Activated CD4-positive, alpha-beta T cell treated with anti-CD3 and anti-CD28 coated beads, Interleukin-2, amount 50 U/mL, for 24 hours (primary cell): ENCODE measurements at places on chromosomes 12 and 14.

DNA sequence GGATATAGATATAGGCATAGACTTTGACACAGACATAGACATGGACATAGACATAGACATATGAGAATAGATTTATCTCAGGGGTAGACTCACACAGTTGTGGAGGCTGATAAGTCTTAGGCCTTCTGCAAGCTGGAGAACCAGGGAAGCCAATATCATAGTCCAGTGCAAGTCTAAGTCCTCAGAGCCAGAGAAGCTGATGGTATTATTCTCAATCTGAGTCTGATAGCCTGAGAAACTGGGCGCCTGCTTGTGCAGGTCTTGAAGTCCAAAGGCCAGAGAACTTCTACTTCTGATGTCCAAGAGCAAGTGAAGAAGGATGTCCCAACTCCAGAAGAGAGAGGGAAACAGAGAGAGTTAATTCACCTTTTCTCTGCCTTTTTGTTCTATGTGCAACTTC lies 476.5 kb downstream of the SLC6A15 start:
- DNase-seq = no peak

GRCh38 chr12:124251186-124251585 lies 43.7 kb upstream of the RFLNA start:
- DNase-seq = no peak

DNA sequence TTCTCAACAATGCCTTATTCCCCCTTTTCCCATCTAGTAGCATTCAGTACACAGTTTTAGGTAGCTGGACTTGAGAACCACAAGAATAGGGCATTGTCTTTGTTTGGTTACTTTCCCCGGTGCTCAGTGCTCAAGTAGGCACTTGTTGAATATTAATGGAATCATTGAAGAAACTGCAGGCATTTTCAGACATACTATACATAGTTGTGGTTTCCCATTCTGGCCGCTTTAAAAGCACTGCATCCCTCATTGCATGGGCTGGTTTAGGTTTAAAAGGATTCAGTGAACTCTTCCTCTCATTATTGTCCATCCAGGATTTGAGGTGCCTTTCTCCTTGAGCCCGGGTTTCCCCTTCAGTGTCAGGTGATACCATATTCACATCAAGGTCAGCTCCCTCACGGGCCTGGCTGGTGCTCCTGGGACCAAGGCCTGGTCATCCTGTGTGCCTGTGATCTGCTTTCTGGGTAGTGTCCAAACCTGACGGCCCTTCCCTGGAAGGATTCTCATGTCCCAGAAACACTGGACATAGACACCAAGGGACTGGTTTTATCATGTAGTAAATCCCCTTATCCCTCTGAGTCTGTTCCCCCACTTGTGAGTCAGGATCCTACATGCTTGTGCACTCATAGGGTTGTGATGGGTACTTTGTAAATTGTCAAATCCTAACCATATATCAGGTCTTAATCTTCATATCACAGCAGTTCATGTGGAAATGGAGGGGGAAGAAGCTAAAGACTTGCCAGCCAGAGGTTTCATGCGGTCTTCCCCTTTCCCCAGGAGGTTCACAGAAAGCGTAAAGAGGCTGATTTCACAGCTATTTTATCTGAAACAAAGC lies 7.4 kb downstream of the TCP11L2 start:
- DNase-seq = no peak

- no peak for DNase-seq
Measured at GRCh38 chr12:13205809-13206559, 9.5 kb downstream of the EMP1 start.

GRCh38 chr14:91509878-91510170 lies 286 bp downstream of the PPP4R3A start:
- DNase-seq = no peak

DNA sequence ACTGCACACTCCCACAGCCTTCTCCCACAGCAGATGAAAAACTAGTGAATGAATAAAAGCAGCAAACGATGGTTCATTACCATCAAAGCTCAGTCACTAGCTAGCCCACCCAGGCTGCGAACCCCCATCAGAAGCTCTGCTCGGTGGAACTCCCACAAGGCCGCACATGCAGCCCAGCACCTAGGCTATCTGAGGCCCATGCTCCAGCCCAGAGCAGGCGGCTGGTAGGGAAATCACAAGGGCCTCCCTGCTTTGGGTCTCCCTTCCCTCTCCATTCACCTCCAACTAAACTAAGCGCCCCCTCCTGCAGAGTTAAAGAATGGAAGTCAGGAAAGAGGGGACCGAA lies 69.0 kb downstream of the ITPK1 start:
- no peak for DNase-seq

- no peak for DNase-seq
Measured at GRCh38 chr12:49032276-49032675, 13.7 kb upstream of the PRKAG1 start.

- DNase-seq = no peak
Measured at GRCh38 chr14:70890826-70891659, 16.2 kb upstream of the PCNX1 start.

- no peak for DNase-seq
Measured at GRCh38 chr12:98401427-98401826, 114.0 kb upstream of the TMPO start.

- no peak for DNase-seq
Measured at GRCh38 chr12:122137681-122138080, 36.3 kb downstream of the IL31 start.

- no peak for DNase-seq
Measured at GRCh38 chr14:90726656-90727055, 89.6 kb downstream of the TTC7B start.

DNA sequence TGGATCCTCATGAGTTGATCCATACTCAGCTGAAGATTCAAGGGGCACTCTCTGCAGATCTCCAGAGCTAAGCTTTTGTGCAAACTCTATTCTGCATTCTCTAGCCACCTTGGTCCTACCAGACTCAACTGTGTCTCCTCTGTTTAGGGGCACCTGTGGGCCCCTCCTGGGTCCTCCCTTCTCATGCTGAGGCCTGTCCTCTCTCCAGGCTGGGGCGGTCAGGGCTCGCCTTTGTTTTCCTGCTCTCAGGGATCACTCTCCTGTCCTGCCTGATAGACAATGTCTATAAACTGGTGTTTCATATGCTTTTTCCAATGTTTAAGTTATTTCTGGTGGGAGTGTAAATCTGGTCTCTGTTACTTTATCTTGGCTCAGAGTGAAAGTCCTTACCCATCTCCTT lies 11.6 kb upstream of the KIF26A start:
- DNase-seq = no peak

DNA sequence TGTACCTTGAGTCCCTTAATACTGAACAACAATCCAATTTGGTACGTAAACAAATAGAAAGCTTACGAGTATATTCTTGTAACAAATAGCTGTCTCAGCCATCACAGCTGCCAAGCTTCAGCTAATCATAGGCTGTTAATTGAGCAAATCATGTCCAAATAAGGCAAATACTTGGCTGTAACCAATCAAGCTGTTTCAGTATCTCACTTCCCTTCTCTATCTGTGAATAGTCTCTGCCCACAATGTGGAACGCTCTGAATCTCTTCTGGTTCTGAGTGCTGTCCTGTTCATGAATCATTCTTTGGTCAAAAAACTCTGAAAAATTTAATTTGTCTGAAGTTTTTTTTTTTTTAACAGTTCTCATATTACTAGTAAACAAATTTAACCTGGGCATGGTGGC lies 5.8 kb upstream of the NEMF start:
- no peak for DNase-seq

- no peak for DNase-seq
Measured at GRCh38 chr14:33040372-33041140, 101.9 kb downstream of the NPAS3 start.

- no peak for DNase-seq
Measured at GRCh38 chr12:59036973-59037762, 116.9 kb upstream of the LRIG3 start.

GRCh38 chr14:51071857-51072256 lies 23.0 kb downstream of the TRIM9 start:
- DNase-seq = no peak

GRCh38 chr12:66051361-66051760 lies 79.2 kb downstream of the LLPH start:
- DNase-seq = no peak

GRCh38 chr12:31644536-31644935 lies 15.0 kb upstream of the ETFBKMT start:
- no peak for DNase-seq

- no peak for DNase-seq
Measured at GRCh38 chr12:88328090-88328489, 186.0 kb downstream of the TMTC3 start.

GRCh38 chr14:93564918-93565317 lies 134.2 kb downstream of the UNC79 start:
- no peak for DNase-seq

- no peak for DNase-seq
Measured at GRCh38 chr12:66905201-66905600, 226.3 kb upstream of the GRIP1 start.

DNA sequence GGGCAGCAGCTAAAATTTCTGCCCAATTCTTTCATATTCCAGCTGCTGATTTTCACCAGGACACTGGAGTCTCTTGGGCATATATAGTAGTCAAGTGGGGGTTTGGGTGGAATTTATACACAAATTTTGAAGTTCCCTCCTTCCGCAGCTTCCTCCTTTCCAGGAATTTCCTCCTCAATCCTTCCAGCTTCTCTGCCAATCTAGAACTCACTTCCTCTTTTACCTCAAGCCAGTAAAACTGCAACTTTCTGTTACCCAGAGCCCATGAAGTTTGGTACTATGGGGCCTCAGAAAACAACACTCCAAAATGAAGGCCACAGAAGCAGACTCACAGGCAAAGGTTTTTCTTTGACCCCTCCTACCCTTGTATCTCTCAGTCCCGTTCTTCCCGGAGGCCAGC lies 51.7 kb upstream of the G2E3 start:
- no peak for DNase-seq

DNA sequence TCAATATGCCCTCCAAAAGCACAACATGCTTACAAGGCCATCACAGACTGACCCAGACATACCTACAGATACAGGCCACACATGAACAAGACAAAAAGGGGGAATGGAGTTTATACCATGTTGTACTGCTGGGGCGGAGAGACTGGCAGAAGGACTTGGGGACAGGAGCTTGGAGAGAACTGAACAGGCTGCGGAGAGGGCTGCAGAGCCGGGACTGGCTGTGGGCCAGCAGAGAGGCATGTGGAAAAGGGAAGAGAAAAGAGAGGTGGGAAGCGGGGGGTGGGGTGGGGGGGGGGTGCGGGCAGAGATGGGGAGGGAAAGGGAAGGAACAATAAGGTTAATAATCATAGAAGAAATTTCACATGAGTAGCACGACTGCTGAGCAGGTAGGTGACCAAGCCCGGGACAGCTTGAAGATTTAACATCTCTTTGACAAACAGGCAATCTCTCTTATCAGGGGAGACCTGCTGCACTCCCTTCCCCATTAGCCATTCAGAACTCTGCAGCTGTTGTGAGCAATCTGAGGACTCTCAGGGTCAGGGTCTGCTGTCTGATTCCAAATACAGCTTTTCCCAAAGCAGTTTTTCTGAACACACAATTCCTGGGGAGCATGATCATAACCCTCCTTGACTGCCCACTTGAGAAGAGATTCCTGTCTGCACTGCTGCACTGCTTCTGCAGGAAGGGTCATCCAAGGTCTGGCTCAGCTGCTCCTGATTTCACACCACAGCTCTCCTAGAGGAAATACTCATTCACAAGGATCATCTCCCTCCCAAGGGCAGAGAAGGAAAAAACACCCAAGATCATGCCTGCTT lies 21.6 kb upstream of the STAC3 start:
- DNase-seq = no peak

GRCh38 chr12:124946447-124946793 lies 32.0 kb upstream of the UBC start:
- DNase-seq = no peak

DNA sequence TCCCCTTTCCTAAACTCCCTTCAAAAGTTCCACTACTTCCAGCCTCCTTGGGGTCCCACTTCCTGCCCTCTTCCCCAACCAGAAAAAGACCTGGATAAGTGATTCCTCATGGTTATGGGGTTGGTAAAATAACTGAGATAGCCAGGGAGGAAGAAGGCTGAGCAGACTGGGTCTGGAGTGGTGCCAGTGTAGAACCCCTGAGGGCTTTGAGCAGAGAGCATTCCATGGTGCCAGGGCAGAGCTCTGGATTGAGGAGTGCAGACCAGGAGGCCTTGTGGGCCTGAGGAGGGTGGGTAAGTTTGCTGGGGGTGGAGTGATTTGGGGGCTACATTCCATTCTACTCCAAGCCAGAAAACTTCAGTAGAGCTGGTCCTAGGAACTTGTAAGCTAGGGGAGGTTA lies 9.5 kb upstream of the CISTR start:
- no peak for DNase-seq

GRCh38 chr14:72708708-72709475 lies 185.0 kb downstream of the DPF3 start:
- DNase-seq = no peak

DNA sequence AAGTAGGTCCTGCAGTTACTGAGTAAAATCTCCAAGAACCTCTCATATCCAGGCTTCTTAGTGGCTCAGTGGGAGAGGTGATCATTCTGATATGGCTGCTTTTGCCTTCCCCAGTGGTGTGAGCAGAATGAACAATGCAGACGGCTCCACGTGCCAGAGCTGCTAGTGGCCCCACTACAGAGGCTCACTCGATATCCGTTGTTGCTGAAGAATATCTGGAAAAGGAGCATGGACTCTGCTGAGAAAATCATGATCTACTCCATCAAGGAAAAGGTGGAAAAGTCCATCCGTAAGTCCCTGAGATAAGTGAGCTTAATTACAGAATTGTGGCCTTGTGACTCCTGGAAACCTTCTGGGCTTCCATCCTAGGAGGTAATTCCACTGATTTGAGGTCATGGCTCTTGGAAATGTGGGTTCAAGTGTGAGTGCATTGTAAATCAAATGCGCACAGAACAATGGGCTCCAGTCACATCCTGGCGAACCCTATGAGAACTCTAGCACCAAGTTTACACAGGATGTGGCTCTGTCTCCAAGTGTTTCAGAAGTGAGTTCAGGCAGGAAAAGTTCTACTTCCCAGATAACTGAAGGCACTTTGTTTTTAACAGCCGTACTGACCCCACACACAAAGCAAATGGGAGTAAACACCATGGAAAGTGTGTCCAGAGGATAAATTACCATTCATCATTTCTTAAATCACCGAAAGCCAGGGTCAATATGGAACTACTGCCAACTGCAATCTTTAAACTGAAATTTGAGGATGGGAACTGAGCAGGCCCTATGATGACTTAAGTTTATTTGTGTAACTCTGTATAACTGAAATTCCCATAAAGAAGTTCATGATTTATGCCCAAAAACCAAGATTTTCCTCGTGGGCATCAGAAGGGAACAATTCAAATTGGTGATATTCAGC lies 51.4 kb downstream of the PLEKHG7 start:
- no peak for DNase-seq

GRCh38 chr12:23722655-23723054 lies 226.8 kb downstream of the SOX5 start:
- no peak for DNase-seq

DNA sequence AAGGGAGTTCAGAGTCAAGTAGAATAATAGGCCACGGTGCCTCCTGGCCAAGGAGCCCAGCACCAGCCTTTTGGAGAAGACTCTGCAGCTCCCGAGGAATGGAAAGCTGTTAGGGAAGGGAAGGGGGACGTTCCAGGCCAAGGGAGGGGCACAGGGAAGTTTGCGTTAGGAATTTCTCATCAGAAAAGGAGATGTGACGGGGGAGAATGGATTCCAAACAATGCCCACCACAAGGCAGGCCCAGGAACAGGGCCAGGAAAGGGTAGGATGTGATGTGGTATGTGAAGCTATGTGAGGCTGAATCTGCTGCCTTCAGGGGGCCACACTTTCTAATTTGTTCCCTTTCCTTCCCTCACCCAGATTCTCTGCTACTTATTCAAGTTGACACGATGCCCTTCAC lies 46.0 kb downstream of the DGLUCY start:
- DNase-seq = no peak
